ENCODE measurements at places on chromosomes 5 and 9.
A peak's percentile ranks its signal among the peaks of the same experiment; 100 is the strongest.

GRCh38 chr9:3788211-3788610 is 262.4 kb upstream of the RFX3 start:
- no peak for DNase-seq

DNA sequence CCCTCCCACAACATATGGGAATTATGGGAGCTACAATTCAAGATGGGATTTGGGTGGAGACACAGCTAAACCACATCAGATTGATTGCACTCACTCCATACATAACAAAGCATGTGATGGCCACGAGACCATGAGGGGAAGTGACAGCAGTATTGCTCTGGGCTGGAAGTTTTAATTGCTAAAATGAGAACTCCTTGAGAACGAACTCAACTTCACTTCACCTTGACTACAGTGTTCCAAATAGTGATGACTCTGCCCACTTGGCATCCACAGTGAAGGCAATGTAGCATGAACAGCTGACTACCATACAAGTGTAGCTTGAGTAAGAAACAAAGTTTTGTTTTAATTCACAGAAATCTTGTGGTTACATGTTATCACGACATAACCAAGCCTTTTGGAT is 739 bp upstream of the SPINK7 start:
- DNase-seq: peak; percentile 15

- no peak for DNase-seq
Measured at GRCh38 chr9:87834357-87834756, 48.3 kb upstream of the SPATA31E1 start.

DNA sequence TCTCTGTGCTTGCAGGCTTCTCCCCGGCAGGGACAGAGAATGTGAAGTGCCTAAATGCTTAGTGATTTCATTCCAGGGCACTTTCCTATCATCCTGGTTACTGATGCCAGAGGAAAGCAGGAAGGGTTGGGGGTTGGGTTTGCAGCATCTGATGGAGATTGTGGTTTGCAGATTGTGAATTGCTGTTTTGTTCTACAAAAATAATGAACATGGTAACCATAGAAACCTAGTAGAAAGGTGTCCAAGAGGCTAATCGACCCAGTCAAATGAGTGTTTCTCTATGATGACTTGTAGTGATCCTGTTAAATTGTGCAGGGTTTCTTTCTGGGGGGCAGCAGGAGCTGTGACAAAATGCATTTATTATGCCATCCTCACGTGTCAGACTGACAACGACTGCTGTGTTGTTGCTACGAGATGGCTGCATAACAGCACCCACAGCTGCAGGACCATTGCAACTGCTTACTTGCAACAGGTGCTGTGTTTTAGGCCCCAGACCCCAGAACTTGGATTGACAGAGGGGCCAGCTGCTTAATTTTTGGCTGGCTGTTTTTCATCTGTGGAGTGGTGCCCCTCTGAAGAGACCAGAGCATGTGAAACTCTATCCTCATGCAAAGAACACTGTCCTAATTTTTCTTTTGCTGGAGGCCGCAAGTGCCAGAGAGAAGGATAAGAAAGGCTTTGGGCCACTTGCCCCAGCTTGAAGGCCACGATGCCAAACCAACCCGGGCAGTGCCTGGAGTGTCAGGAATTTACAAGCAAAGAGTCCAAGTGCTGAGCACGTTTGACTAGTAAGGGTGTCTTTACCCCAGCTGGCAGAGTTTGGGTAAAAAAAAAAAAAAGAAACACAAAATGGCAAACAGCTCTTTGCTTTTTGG is 397.8 kb downstream of the GADD45G start:
- DNase-seq: peak; percentile 71

GRCh38 chr9:87337335-87338087 is 160.2 kb upstream of the DAPK1 start:
- peak; percentile 76 for DNase-seq

DNA sequence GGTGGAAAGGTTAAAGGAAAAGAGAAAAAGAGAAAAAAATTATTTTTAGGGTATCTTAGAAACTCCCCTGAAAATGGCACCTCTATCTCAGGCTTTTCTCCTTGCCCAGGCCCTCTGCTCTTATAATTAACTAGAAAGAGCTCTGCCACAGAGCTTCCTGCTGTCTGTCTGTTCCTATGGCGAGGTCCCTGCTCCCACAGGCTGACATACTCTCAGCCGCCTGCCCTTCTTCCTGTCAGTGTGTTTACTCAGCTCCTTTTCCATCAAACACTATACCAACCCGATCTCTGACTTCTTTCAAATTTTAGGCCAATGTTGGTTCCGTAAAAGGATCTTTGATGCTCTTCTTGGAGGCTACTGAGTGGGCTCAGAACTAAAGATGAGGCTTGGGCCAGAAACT is 482.6 kb downstream of the DMAC1 start:
- DNase-seq: no peak

All from astrocyte of the hippocampus (primary cell).